ENCODE measurements at places on chromosomes 5 and 9. TPM values are rescaled to one million over a fixed set of nuclear protein-coding genes. Genes with fewer than 3 reads are reported as not detected.

DNA sequence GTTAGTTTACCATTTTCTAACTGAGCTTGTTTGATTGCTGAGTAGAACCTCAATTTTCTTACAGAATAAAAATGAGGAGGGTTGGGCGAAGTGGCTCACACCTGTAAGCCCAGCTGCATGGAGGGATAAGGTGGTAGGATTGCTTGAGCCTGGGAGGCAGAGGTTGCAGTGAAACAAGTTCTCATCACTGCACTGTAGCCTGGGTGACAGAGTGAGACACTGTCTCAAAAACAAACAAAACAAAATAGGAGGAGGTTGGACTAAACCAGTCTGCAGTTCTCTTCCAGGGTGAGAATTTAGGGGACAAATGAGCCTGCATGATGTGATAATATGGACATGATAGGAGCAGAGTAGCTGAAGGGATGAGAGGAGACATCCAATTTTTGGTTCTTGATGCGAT is 57.3 kb downstream of the SLC27A6 start:
- DNase-seq = no peak

DNA sequence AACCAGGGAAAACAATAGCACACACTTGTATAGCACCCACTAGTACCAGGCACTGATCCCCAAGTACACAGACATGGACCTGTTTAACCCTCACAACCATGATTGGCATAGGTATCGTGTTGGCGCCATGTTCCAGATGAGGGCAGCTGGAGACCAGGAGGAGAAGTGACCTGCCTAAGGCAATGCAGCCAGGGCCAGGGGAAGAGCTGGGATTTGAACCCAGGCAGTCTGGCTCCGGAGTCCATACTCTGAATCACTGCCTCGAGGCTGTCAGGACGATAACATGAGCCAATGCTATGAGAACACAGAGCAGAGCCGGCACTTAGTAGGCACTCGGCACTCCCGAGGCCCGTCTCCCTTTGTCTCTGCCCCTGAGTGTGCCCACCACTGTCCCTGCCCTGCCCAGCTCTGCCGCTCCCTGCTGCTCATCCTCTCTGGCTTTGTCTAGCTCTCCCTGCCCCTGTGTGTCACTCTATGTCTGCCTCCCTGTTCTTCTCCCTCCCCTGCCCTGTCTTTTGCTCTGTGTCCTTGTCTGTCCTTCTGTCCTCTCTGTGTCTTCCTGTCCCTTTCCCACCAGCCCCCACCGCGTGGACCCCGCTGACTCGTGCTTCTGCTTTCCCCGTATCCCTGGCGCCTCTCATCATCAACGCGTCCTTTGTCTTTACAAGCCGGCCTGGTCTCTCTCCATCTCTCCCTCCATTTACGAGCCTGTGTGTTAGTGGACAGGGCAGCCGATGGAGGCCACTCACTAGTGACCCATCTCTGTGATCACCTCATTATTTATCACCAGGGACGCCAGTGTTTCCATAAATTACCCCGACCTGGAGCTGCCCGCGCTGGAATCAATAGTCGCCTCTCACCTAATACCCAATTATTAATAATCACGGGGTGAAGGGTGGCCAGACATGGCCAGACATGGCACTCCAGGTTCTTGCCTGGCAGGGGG is 99.4 kb upstream of the MVB12B start:
- DNase-seq = no peak

STPG3 gene
- 0.37 TPM for total RNA-seq

- DNase-seq = no peak
Measured at GRCh38 chr9:111179577-111179976, 141.3 kb upstream of the LPAR1 start.

FOXD4L5 gene
- 0.75 TPM for total RNA-seq

Data from activated B cell treated with CpG ODN at 0.5 μM for 24 hours (primary cell).